Thymus (tissue), 14 donors: ENCODE measurements at places on chromosomes 4 and X. TPM values are rescaled to one million over a fixed set of nuclear protein-coding genes. Genes with fewer than 3 reads are reported as not detected.

Gene ANXA3
- 13.4 TPM for total RNA-seq

Gene MAGEA10
- total RNA-seq, result not detected

Gene ZBED1
- 17.4 TPM for total RNA-seq

Gene ELMOD2
- total RNA-seq, result 25.6 TPM

Gene PSAPL1
- 0.09 TPM for total RNA-seq

Gene POU4F2
- total RNA-seq, result not detected

Gene ARX
- not detected for total RNA-seq

DNA sequence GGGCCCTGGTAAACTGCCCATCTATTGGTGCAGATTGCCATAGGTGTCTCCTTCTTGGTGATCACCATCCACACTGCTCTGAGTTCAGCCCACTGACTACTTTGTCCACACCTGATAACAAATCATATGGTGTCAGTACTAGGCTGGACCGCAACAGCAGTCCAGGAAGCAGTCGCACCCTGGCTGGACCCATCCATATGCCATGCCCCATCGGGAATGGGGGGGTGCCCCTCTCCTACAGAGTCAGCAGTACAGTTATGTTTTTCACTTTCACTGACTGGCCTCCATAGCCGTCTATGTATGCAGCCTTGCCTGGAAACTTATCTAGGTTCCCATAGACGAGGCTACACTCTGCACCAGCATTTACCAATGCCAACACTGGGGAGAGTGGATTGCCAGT lies 226.1 kb downstream of the ADGRL3 start:
- no peak for DNase-seq
- no peaks in the 10 kb centered on the region for H3K4me1 ChIP-seq
- no peak overlapping the region for H3K27ac ChIP-seq
- no peaks in the 10 kb centered on the region for H3K36me3 ChIP-seq

GRCh38 chr4:10442976-10443375 lies 14.2 kb downstream of the ZNF518B start:
- no peaks in the 10 kb centered on the region for H3K4me1 ChIP-seq
- H3K36me3 ChIP-seq, result peaks cover 28% of the 10 kb centered on the region
- no peak overlapping the region for H3K27ac ChIP-seq
- no peaks in the 10 kb centered on the region for H3K27me3 ChIP-seq

- H3K27ac ChIP-seq, result no peak overlapping the region
- no peak overlapping the region for H3K4me3 ChIP-seq
- DNase-seq, result no peak
- H3K27me3 ChIP-seq, result no peaks in the 10 kb centered on the region
- H3K36me3 ChIP-seq, result no peaks in the 10 kb centered on the region
Measured at GRCh38 chrX:39492497-39493162, 605.1 kb downstream of the BCOR start.

GRCh38 chr4:135672202-135672601 lies 1470.6 kb upstream of the PABPC4L start:
- no peak for DNase-seq
- no peak overlapping the region for H3K4me3 ChIP-seq
- H3K36me3 ChIP-seq, result no peaks in the 10 kb centered on the region
- H3K27me3 ChIP-seq, result no peaks in the 10 kb centered on the region

GRCh38 chrX:143296521-143296920 lies 220.8 kb downstream of the SPANXN3 start:
- no peaks in the 10 kb centered on the region for H3K27me3 ChIP-seq
- DNase-seq, result no peak
- no peaks in the 10 kb centered on the region for H3K4me1 ChIP-seq
- no peak overlapping the region for H3K4me3 ChIP-seq

- H3K27ac ChIP-seq, result no peak overlapping the region
- H3K4me3 ChIP-seq, result no peak overlapping the region
- H3K4me1 ChIP-seq, result peaks cover 7% of the 10 kb centered on the region
- DNase-seq, result no peak
- no peaks in the 10 kb centered on the region for H3K36me3 ChIP-seq
Measured at GRCh38 chr4:40956721-40957255, 207.0 kb downstream of the NSUN7 start.

- no peak for DNase-seq
- H3K27me3 ChIP-seq, result no peaks in the 10 kb centered on the region
- H3K4me3 ChIP-seq, result no peak overlapping the region
- H3K36me3 ChIP-seq, result no peaks in the 10 kb centered on the region
- no peak overlapping the region for H3K27ac ChIP-seq
Measured at GRCh38 chr4:101035487-101035886, 311.8 kb downstream of the PPP3CA start.

DNA sequence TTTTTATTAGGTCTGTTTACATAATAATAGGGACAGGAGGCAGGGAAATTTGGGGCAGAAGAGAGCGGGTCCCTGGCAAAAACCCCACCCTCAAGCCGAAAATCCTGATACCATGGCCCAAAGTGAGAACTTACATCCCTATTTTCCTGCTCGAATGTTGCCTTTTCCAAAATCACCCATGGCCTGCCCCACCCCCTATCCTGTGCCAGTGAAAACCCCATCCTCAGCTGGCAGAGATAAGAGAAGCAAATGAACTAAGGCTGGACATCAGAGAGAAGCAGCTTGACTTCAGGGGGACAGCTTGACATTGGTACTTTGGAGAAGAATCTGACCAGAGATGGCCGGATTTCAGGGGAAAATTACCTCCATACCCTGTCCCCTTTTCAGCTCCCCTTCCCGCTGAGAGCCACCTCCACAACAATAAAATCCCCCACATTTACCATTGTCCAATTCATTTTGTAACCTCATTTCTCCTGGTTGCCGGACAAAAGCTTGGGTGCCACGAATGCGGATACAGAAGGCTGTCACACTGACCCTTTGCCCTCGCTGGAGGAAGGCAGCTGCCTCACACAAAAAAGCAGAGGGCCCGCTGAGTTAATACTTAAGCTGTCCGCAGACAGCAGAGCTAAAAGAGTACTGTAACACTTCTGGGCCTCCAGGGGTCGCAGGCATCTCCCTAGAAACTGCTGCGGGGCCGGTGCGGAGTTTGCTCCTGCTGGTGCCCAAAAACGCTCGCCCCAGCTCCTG lies 196.2 kb downstream of the SNCA start:
- H3K27ac ChIP-seq, result no peak overlapping the region
- H3K27me3 ChIP-seq, result no peaks in the 10 kb centered on the region
- DNase-seq, result no peak
- no peaks in the 10 kb centered on the region for H3K4me1 ChIP-seq
- no peaks in the 10 kb centered on the region for H3K36me3 ChIP-seq

DNA sequence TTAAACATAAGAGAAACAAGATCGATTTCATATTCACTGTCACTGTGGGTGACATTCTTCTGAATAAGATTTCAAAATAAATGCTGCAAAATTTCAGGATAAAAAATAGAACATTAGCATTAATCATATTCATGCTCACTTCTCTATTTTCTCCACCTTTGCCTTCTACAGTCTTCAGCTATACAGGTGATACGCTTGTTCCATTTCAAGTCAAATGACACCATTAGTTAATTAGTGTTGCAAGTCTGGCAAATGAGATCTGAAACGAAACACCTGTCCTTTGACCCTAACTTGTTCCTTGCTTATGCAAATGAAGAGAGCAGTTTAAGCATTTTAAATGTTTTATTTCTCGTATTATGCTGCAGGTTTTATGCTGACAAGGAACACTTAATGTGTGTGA lies 667.5 kb upstream of the MAGEB2 start:
- no peaks in the 10 kb centered on the region for H3K4me1 ChIP-seq
- no peak for DNase-seq
- no peak overlapping the region for H3K4me3 ChIP-seq
- H3K27ac ChIP-seq, result no peak overlapping the region

DNA sequence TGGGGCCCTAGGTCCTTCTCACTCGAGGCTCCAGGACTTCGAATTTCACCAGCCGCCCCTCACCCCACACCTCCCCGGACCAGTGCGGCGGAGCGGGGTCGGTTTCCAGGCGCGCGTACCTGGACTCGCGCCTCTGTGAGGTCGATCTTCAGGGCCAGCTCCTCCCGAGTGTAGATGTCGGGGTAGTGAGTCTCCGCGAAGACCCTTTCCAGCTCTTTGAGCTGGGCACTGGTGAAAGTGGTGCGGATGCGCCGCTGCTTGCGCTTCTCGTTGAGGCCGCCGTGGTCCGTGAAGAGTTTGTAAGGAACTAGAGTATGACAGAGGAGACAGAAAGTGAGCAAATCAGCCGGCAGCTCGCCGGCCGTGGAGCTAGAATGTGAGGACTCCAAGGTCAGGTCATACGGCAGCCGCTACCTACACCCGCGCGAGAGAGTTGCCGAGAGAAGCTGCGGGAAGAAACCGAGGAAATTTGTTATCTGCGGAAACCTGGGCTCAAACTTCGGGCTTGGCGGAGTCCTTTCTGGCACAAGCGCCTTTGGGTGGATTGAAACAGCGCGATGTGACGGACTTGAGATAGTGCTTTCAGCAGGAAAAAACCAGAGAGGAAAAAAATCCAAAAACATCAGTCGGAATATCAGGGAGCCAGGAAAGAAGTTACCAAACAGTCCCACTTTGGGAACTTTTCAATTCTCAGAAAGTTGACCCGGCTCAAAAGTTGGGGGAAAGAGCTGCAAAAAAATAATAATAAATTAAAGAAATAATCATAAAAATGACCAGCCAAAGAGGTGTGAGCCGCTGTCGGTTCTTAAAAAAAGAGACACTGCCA lies 1.1 kb downstream of the PHOX2B start:
- peaks cover 81% of the 10 kb centered on the region for H3K27me3 ChIP-seq
- no peak for DNase-seq
- no peak overlapping the region for H3K4me3 ChIP-seq
- no peaks in the 10 kb centered on the region for H3K4me1 ChIP-seq
- no peaks in the 10 kb centered on the region for H3K36me3 ChIP-seq

GRCh38 chr4:93828995-93829819 lies 654 bp downstream of the ATOH1 start:
- H3K4me1 ChIP-seq, result peaks cover 23% of the 10 kb centered on the region
- DNase-seq, result peak; percentile 13
- H3K27ac ChIP-seq, result no peak overlapping the region
- H3K27me3 ChIP-seq, result peaks cover 52% of the 10 kb centered on the region
- H3K4me3 ChIP-seq, result peak overlapping the region; percentile 14

DNA sequence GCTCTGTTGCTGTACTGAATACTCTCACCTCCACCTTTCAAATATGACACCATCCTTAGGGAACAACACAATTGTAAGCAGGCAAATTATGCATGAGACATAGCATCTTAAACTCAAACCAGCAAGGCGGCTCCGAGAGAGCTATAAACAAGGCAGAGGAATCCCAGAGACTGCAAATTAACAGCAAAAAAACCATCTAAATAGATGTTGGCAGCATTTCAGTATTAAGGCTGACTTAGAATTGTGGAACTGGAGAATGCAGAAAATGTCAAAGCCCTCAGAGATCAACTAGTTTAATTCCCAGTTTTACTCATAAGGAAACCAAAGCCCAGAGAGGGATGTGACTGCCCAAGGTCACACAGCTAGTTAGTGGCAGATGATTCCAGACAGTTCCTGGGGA lies 37.2 kb upstream of the SPANXC start:
- no peaks in the 10 kb centered on the region for H3K36me3 ChIP-seq
- H3K4me3 ChIP-seq, result no peak overlapping the region
- no peak overlapping the region for H3K27ac ChIP-seq
- no peaks in the 10 kb centered on the region for H3K4me1 ChIP-seq
- DNase-seq, result no peak
